ENCODE measurements at places on chromosomes 1 and 21.

DNA sequence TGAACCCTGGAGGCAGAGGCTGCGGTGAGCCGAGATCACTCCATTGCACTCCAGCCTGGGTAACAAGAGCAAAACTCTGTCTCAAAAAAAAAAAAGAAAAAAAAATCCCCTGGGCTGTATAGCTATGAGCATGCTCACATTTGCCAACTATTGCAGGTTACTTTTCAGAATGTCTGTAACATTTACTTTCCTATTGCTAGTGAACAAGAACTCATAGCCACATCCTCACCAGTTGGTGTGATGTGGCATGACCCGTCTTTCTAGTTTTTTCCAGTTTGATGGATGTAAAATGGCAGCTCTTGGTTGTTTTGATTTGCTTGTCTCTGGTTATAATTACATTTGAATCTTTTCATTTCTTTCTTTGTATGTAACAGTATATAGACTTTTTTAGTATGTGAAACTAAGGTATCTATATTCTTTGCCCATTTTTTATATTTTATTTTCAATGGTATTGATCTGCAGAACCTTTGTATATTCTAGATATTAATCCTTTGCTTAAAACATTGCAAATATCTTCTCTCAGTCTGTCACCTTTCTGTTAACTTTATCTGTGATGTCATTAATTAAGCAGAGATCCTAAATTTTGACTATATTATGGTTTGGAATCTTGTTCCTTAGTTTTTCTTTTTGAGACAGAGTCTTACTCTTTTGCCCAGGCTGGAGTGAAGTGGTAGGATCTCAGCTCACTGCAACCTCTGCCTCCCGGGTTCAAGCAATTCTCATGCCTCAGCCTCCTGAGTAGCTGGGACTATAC is 11.6 kb downstream of the MED18 start:
- no peak for DNase-seq

DNA sequence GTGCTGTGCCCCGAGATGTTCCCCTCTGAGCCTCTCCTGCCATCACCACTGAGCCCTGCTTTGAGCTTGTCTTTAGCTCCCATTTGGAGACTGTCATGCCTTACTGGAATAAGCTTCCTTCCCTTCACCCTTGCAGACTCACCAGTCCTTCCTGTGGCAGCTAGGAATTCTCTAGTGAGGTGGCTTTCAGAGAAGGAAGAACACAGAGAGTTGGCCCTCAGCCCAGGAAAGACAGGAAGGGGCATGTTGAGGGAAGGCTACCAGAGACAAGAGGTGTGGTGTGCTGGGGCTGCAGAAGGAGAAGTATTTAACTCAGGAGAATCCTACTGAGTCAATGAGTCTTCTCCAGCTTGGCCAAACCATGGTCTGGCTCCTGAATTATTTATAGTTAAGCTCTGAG is 76.3 kb downstream of the UCK2 start:
- DNase-seq = peak; percentile 59

DNA sequence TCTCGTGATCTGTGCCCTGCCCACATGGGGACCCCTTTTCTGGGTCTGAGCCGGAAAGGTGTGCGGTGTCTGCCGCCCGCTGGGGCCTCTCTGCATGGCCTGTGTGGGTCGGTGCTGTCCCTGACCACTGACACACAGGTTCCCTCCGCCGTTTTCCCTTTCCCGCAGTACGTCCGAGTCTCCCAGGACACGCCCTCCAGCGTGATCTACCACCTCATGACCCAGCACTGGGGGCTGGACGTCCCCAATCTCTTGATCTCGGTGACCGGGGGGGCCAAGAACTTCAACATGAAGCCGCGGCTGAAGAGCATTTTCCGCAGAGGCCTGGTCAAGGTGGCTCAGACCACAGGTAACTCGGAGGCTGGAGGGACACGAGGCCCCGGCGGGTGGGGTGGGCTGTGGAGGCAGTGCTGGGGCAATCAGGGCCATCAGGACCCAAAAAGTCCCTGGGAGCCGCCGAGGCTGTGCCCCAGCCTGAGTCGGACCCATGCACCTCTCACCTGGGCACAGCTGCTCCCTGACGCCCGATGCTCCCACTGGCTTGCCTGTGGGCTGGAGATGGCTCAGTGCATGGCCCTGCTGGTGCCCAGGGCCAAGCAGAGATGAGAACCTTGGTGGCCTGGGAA is 13.3 kb downstream of the TRPM2 start:
- DNase-seq = no peak

DNA sequence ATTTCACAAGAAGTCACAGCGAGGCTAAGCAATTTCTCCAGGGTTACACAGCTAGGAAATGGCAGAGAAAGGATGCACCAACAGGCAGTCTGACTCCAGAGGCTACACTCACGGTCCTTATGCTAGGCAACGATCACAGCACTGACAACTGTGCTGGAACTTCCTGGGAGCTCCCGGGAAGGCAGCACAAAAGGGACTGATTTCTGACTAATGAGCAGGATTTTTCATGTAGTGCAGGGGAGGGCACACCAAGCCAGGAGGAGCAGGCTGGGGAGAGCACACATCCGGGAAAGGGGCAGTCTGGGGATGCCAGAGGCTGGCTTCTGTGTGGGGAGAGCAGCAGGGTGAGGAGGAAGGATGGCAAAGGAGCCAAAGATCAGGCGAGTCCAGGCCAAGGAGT is 486.7 kb downstream of the OMA1 start:
- DNase-seq = no peak

DNA sequence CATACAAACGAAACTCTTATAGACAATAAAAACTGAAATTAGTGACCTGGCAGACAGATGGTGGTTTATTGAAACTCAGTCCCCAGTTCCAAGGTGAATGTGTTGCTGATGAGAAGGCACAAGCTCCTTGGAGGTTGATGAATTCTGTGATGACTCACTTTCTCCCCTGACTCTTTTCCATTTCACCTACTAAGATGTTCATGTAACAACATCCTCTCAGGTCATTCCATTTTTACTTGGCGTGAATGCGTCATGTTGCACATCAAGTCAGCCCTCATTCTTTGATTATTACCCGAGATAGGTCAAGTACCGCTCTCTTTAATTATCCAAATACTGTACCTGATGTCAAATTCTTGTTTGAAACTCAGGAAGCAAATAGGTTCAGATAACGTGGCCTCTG is 10.1 kb upstream of the IL10RB start:
- no peak for DNase-seq

- no peak for DNase-seq
Measured at GRCh38 chr1:63663873-63664272, 70.7 kb downstream of the PGM1 start.

DNA sequence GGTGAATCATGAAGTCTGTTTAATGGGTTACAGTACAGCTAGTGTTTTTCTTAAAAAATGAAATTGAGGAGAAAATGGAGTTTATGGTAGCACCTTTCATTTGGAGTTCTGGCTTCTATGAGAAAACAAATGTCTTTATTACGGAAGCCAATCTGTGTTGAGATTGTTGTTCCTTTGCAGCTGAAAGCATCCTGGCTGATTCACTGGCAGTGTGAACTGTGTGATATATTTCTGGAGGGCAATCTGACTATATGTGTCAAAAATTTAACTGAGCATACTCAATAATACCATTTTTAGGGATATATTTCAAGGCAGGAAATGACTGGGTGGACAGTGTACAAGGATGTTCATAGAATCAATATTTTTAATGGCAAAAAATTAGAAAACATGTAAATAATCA is 46.6 kb upstream of the LYST start:
- DNase-seq = no peak

DNA sequence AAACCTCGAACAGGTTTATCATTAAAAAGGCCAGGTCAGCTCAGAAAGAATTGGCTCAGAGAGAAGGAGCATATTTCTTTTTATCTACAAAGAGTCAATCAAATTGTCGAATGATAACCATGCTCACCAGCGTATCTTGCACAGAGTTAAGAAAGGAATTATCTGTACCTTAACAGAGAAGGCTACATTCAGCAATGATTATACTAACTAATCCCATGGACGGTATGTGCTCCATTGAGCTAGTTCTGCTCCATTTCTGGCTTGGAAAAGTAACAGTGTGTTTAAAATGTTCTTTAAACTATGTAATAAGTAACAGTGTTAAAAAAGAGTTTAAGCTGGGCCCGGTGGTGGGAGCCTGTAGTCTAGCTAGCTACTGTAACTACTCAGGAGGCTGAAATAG is 4.2 kb downstream of the UBR4 start:
- DNase-seq = no peak

- no peak for DNase-seq
Measured at GRCh38 chr1:51336004-51336403, 5.6 kb upstream of the TTC39A start.

DNA sequence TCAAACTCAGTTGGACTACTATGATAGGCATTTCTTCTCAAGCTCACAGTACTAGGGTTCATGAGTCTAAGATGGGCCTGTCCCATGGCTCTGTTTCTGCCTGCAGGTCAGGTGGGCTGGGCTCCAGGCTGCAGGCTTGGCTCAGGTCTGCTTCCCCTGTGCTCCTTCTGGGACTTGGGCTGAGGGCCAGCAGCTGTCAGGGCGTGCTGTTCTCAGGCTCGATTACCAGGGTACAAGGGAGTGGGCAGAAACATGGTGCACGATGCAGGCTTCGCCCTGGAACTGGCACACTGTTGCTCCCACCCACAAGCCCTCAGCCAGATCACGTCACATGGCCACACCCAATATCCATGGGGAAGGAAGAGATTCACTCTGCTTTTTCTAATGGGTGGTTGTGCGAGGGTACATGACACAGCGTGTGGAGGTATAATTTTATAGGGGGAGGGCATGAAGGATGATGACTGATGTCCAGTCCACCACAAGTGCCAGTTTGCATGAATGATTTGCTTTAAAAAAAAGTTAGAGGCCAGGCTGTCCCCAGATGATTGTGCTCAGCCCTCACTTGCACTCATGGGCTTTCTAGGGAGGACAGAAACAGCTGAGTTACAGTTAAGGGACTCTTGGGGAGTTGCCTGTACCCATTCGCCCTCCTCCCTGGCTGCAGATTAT is 118.0 kb downstream of the ACTL8 start:
- no peak for DNase-seq

GRCh38 chr1:152980676-152981075 is 3.2 kb upstream of the SPRR1A start:
- DNase-seq = no peak

DNA sequence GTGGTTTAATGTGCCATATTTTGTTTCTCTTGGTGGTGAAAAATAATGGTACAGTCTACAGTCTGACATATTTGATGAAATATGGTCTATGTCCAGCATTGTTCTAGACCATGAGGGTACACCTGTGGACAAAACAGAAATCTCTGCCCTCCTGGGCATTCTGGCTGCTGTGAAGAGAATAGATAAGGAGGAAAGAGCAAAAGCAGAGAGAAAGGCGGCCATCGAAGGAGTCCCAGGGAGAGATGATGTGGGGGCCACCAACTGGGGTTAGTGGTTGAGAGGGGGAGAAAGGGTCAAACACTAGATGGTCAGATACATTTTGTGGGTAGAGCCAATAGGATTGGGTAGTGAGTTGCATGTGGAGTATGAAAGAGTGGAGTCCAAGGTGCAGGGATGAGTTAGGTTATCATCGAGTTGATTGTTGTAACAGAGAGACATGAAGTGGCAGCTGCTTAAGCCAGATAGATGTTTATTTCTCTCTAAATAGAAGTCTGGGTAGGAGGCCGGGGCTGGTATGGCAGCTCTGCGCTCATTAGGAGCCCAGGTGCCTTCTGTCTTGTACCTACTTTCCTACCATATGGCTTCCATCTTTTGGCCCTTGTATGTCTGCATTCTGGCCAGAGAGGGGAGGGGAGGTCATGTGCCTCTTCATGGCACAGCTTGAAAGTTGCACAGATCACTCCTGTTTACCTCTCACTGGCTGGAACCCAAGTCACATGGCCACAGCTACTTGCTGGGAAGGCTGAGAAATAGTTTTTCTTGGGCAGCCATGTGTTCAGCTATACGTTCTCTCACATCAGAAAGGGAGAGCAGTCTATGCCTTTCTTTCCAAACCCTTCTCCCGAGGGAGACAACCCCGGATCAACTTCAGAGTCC is 13.0 kb downstream of the UBE4B start:
- DNase-seq = peak; percentile 74

DNA sequence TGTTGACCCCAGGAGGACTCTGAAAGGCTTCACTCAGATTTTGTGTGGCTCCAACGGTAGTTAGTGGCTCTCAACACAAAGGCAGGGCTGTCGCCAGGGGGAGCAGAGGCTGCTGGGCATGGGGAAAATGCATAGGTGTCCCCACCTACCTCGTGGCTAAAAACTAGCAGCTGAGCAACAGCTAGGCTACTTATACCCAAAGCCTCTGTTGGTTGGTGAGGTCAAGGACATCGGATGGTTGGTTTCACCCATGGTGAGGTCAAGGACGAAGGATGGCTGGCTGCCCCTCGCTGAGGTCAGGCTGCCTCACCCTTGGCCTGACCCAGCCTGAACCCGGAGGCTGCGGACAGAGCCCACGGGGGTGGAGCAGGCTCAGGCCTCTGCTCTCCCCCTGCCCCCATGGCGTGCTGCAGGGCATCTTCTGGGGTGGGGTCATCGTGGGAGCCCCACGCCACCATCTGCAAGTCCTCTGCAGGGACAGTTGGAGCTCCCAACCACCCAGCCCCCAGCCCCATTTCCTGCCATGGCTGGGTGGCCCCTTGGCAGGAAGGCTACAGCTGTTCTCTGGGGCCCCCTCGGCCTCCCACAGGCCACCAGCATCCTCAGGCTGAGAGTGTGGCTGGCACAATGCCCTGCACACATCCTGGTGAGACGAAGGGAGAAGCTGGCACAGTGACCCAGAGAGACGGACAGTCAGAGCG is 8.5 kb upstream of the GNB1 start:
- DNase-seq = no peak

DNA sequence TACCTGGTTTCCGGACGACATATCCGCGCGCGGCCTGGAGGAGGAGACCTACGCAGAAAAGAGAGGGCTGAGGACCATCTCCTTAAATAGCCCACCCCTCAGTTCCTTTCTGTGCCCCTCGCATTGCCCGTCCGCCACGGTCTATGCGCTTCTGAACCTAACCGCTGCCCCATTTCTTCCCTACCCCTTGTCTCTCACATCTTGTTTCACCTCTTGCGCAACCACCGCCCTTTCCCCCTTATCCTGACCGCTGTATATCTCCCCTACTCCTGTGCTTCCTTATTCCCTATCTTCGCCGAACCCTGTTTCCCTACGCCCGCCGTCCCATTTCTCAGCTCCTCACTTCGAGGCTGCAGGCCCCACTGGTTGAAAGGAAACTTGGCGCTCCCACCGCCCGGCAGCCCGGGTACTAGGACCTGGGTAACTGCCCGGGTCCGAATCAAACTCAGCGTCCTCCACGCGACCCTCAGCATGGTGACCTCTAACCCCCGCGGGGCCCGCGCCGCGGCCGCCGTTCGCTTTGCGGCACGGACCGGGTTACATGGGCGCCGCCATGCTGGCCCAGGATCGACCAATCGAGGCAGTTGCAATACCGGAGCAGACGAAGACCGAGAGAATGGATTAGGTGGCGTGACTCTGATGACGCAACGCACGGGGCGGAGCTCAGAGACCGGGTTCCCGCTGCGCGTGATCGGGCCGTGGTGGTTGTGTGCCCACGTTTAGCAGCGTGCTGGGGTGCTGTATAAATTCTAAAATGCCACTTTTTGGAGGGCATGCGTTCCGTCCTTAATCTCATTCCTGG is at the start of gene MRPS15:
Gene MRPS15, minus strand, starts transcription at position 582 of the 802 bp plus-strand sequence. Its CDS starts 109 bp downstream, at position 473.
- DNase-seq = peak; percentile 97

GRCh38 chr1:84089867-84090266 is 54.2 kb upstream of the PRKACB start:
- no peak for DNase-seq

GRCh38 chr1:110816945-110817344 is 56.0 kb upstream of the CD53 start:
- no peak for DNase-seq

All from mesenchymal stem cell (in vitro differentiated cells and primary cell).